ENCODE measurements at places on chromosomes 11 and 22.
A peak's percentile ranks its signal among the peaks of the same experiment; 100 is the strongest.

DNA sequence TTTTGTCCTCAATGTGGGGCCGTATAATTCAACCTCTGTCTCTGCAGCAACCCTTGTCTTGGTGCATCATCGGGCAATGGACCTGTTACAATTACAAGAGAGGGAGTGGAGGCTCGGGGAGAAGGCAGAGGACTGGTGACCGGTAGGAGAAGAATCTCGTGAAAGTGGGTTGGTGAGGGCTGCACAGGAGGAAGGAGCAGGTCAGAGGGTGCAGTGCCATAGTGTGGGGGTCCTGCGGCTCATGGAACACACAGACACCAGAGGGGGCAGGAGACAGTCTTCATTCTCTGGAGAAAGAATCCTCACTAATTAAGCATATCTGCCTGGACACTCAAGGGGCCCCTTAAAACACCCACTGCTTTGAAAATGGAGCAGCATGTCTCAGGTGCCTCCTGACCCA lies 174.7 kb upstream of the B3GAT1 start:
- DNase-seq = no peak

- no peak for DNase-seq
Observed at GRCh38 chr11:95157824-95158223, 68.2 kb downstream of the ENDOD1 start.

GRCh38 chr11:123584186-123584585 lies 70.2 kb downstream of the SCN3B start:
- DNase-seq = no peak

- DNase-seq = no peak
Observed at GRCh38 chr22:43734370-43735150, 77.5 kb downstream of the EFCAB6 start.

DNA sequence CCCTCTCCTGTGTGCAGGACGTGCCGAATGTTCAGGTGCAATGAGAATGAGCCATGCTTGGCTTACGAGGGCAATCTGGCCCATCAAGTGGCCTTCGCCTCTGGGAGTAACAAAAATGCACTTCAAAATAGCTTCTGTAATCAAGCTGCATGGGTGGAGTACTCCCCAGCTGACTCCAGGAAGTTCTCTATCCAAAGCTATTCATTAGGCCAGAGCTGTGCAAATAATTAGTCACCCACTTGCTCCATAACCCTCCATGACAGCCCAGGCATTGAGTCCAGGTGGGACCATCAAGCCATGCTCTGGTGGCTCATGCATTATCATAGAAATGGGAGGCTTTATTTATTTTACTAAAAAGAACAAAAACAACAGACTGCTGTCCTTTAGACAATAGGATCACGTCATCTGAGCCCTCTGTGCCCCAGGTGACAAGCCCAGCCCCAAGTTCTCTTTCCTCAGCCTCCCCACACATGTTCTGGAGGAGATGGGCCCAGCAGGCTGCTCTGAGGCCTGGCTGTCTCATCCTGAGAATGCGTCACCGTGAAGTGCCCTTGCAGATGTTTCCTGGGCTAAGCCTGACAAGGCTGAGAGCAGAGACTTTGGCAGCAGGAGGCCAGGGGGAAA lies 244.7 kb downstream of the ETS1 start:
- DNase-seq = no peak

DNA sequence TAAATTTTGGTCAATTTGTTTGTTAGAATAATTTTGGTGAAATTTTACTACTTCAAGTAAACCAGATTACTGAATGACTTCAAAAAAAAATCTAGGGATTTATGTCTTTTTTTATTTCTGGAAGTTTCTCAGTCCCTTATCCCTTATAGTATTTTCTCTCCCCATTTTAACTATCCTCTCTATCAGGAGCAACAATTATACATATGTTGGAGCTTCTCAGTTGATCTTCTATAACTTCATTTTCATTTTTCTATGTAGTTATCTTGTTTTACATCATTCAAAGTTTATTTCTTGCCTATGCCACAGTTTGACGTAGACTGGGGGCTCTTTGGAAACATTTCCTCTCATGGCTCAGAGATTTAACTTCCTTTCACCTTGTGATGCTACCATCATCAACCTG lies 34.2 kb downstream of the NNMT start:
- DNase-seq = no peak

DNA sequence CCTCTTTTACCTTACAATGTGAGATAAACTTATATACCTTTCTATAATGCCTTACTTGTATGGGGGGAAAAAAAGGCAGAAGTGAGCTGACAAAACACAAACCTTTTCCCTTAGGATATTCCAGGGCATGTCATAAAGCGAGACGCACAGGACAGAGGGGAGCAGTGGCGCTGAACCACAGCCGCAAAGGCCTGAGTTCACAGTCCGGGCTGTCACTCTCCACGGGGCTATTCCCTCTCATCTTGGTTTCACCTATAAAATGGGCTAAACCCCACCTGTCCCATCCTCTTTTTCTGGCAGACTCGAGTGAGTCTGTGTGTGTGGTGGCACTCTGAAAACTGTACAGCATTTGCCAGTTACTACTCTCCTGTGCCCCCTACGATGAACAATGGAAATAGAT lies 14.4 kb upstream of the FXYD2 start:
- DNase-seq = no peak

DNA sequence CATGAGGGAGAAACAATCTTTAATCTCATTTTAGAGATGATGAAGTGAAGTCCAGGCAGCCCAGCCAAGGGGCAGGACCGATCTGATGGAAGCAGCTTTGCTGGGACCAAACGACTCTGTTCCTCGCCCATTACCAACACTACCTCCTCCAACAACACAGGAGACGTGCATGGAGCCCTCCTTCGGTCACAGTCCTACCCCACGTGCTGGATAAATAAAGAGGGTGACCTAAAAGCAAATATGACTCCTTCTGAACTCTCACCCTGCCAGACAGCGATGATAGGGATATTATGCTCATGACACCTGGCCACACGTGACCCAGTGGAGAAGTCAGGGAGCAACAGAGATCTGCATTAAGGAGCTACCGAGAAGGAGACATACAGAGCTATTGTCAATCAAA lies 26.0 kb downstream of the SCGB1A1 start:
- no peak for DNase-seq

GRCh38 chr22:29912605-29913398 lies 29.8 kb downstream of the MTMR3 start:
- DNase-seq = peak; percentile 50

GRCh38 chr11:78325274-78325781 lies 92.3 kb downstream of the GAB2 start:
- DNase-seq = no peak

DNA sequence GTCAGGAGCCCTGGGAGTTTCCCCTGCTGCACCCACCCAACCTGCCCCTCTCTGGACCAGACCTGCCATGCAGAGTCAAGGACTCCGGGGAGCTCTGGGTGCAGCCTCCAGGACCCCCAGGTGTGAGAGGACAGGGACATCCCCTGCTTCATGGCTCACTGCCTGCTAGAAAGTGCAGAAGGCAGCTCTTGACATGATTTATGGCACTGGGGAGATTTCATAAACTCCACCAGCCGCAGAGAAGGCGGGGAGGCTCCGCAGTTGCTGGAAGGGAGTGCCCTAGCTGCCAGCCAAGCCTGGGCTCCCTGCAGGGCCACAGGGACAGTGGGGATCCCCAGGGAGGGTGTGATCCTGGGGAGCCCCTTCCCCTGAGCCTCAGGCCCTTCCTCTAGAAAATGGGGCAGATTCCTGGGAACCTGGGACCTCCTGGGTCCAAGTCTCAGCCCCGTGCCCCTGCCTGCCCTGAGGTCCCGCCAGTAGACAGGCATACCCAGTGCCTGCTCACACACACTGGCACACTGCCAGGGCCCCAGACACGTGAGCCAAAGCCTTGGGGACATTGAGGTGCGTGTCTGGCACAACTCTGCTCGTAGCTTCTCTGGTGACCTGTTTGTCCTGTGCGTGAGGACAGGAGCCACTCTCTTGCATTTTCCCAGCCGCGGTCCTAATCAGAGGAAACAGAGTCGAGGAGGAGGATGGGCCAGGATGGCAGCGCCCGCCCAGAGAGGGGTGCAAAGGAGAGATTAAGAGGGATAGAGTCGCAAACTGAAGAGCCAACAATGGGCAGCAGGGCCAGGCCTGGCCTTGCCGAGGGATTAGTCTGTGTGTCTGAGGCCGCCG lies 13.8 kb downstream of the CABP7 start:
- DNase-seq = peak; percentile 33

DNA sequence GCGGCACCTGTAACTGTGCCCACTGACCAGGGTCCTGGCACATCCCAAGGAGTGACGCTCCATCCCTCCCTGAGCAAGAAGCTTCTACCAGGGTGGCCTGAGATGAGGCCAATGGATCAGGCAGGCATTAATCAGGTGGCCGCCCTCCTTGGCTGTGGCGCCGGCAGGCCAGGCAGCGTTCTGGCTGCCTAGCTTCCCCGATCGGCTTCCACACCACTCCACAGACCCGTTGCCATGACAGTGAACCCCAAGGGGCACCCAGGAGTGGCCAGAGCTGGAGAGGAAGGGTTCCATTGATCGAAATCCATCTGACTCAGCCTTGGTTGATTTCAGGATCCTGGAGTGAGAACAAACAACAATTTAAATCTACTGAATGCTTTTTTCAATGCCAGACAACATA lies 20.5 kb downstream of the LRRC55 start:
- no peak for DNase-seq

- DNase-seq = no peak
Observed at GRCh38 chr11:99192716-99193115, 172.0 kb downstream of the CNTN5 start.

- DNase-seq = no peak
Observed at GRCh38 chr11:76786441-76787014, 3.4 kb downstream of the TSKU start.

- no peak for DNase-seq
Observed at GRCh38 chr22:27578937-27579617, 222.5 kb downstream of the MN1 start.

- no peak for DNase-seq
Observed at GRCh38 chr11:79185351-79185750, 255.5 kb downstream of the TENM4 start.

DNA sequence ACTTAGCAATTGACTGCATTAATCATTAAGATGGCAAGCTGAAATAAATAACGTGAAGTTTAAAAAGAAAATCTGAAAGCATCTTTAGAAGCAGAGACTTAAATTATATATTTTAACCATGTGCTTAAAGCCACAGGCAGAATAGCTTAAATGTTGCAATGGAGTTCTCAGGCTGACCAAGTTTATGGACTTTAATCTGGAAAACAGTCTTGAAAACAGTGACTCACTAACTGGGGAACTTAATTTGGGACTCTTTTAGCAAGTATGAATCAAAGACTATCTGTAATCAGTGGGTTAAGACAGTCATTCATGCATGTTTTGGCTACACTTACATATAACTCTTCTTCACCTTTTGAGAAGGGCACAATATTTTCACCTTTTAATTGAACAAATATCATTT lies 12.6 kb upstream of the GLYATL1 start:
- DNase-seq = no peak

DNA sequence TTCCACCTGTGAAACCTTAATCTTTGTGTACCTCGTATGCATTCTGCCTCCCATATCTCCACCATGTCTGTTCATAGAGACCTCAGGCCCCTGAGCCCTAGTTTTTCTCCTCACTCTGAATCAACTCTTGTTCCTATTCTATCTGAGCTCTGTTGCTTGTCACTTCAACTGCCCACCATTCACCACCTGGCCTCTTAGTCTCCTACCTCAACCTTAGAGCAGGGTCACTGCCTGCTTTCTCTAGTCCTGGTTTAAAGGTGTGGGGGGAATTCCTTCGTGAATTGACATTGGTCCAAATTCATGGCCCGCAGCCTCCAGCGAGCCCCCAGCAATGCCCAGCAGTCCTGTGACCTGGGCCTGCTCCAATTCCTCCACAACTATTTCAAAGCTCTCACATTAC lies 39.4 kb upstream of the TUB start:
- no peak for DNase-seq

DNA sequence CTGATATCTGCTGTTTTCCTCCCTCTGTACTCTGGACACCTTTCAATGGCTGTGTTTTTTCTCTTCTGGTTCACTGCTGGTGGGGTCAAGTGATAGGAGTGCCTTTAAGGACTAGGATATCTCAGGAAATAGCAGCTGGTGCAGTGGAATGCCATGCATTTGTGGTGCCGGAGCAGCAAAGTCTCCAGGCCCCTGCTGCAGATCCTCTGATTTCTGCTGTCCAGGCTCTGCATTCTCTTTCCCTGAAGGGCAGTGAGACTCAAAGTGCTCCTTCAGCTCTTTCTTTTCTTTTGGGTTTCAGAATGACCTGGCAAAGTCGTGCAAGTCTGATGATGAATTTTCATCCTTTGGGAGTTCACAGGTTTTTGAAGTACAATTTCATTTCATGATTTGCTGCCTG lies 774.3 kb downstream of the FAM181B start:
- no peak for DNase-seq

DNA sequence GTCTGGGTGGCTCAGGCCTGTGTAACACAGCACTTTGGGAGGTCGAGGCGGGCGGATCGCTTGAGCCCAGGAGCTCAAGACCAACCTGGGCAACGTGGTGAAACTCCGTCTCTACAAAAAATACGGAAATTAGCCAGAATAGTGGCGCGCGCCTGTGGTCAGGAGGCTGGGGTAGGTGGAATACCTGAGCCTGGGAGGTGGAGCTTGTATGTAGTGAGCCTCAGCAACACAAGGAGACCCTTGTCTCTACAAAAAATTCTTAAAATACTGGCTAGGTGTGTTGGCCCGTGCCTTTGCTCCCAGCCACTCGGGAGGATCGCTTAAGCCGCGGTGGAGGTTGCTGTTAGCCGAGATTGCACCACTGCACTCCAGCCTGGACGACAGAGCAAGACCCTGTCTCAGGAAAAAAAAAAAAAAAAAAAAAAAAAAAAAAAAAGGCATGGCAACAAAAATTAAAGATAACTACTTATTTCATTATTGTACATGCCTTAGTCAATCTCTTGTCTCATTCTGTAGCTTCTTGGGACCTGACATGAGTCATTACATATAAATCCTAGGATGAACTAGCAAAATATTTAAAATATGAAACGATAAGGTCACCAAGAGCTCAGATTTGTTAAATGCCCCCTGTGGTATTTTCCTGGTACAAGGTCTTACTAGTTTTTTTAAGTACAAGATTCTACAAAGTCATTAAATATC lies 1.1 kb downstream of the TAF1D start:
- peak; percentile 31 for DNase-seq

GRCh38 chr11:33747979-33748378 lies 11.8 kb upstream of the CD59 start:
- DNase-seq = no peak
